Hepatocyte (in vitro differentiated cells): ENCODE measurements at places on chromosomes 13 and 19. TPM values are rescaled to one million over a fixed set of nuclear protein-coding genes. Genes with fewer than 3 reads are reported as not detected.
A peak's percentile ranks its signal among the peaks of the same experiment; 100 is the strongest.

GRCh38 chr19:5125797-5126497, 157.0 kb downstream of the KDM4B start:
- H3K4me1 ChIP-seq, result peaks cover 51% of the 10 kb centered on the region
- no peak overlapping the region for H3K4me3 ChIP-seq
- no peaks in the 10 kb centered on the region for H3K36me3 ChIP-seq

DNA sequence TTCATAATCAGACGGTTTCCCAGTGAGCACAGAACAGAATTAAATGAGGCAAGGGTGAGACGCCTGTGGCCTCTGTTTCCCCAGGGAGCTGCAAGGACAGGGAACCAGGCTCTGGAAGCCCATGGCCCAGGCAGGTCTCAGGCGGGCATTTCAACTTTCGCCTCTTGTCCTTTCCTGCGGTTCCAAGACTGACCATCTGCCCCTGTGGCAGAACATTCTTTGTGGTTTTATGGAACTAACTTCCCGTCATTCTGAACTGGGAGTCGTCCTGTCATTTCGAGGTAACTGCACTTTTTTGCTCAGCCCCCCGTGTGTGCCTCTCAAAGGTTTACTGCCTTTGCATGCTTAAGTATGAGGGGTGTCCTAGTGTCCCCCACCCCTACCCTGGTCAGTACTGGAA, 70.9 kb downstream of the KL start:
- H3K27ac ChIP-seq, result no peak overlapping the region
- no peaks in the 10 kb centered on the region for H3K36me3 ChIP-seq
- peaks cover 9% of the 10 kb centered on the region for H3K4me1 ChIP-seq
- H3K4me3 ChIP-seq, result no peak overlapping the region
- DNase-seq, result no peak

GRCh38 chr13:89980896-89981295, 1366.6 kb upstream of the MIR17HG start:
- no peaks in the 10 kb centered on the region for H3K4me1 ChIP-seq
- no peak for DNase-seq
- H3K36me3 ChIP-seq, result no peaks in the 10 kb centered on the region
- no peaks in the 10 kb centered on the region for H3K27me3 ChIP-seq
- no peak overlapping the region for H3K4me3 ChIP-seq

- H3K27me3 ChIP-seq, result peaks cover 21% of the 10 kb centered on the region
- H3K4me1 ChIP-seq, result peaks cover 16% of the 10 kb centered on the region
- DNase-seq, result no peak
- H3K27ac ChIP-seq, result peak overlapping the region; percentile 12
- no peaks in the 10 kb centered on the region for H3K36me3 ChIP-seq
Measured at GRCh38 chr19:10006335-10006708, 4.0 kb downstream of the COL5A3 start.

DNA sequence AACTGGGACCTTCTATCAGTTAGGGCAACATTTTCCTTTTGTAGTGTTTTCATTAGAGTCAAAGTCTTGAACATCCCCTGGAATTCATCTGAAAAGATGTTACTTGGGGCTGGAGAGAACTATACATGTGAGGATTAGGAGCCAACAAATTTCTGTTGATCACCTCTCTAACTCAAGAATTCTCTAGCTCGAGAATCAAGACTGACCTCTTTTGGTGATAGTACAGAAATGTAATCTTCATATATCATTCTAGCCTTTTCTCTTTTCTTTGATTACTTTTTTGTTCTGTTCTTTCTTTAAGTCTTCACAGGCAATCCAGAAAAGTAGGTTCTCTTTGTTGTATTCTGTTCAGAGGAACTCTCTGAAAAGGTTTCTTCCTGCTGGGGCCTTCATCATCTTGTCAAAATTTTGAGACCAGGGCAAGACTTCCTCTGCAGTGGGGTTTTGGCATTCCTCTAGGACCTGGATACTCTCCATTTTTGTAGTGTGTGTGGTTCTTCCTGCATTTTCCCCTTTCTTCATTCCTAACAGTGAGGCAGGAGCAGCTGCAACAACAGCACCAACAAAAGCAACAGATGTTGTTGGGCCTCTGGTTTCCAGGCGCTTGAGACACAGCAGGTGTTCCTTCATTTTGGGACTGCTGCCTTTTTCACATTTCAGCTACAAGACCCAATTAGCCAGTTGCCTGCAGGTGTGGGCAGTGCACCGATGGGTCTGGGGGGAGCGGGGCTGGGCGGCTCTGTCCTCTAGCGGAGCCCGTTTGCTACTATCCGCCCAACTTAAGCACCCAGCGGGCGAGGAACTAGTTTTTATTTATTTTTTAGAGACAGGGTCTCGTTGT, 26.2 kb downstream of the ELF1 start:
- no peak for DNase-seq
- no peaks in the 10 kb centered on the region for H3K36me3 ChIP-seq
- H3K27ac ChIP-seq, result peak overlapping the region; percentile 87
- no peak overlapping the region for H3K4me3 ChIP-seq

GRCh38 chr13:77422724-77423123, 95.8 kb upstream of the MYCBP2 start:
- no peaks in the 10 kb centered on the region for H3K36me3 ChIP-seq
- no peak overlapping the region for H3K4me3 ChIP-seq
- H3K27me3 ChIP-seq, result no peaks in the 10 kb centered on the region
- no peaks in the 10 kb centered on the region for H3K4me1 ChIP-seq
- no peak for DNase-seq
- no peak overlapping the region for H3K27ac ChIP-seq

DNA sequence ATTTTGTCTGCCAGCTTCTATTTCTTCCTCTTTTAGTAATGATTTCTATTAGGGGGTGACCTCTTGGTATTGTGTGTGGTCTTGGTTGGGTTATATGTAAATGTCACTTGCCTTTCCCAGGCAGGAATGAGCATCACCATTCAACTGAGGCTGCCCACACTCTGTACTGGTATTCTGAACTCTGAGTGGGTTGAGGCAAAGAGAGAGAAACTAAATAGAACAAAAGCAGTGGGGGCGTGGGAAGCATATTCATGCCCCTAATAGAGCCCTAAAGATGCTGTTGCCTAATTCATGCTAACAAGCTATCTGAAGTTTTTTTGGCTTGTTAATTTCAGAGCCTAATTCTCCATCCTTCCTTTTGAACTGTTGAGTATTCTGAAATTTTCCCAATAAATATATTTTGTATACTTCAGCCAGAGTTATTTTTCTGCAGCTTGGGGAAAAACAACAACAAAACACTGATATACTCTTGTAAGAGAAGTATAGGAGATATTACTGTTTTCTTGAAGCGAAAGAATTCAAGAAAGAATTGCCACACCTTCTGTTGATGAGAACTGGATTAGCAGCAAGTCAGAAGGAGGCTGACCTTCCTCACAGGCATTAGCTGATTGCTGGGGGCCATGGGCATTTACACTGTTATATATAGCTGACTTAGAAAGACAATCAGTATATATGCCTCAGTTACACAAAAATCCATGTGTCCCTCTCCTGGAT, 315.8 kb upstream of the KLF12 start:
- no peak for DNase-seq
- H3K4me3 ChIP-seq, result no peak overlapping the region
- H3K36me3 ChIP-seq, result no peaks in the 10 kb centered on the region
- H3K4me1 ChIP-seq, result no peaks in the 10 kb centered on the region
- H3K27me3 ChIP-seq, result no peaks in the 10 kb centered on the region
- H3K27ac ChIP-seq, result no peak overlapping the region

GRCh38 chr19:18839465-18840287, 7.9 kb downstream of the UPF1 start:
- H3K4me3 ChIP-seq, result no peak overlapping the region
- no peak overlapping the region for H3K27ac ChIP-seq
- H3K36me3 ChIP-seq, result no peaks in the 10 kb centered on the region
- DNase-seq, result peak; percentile 44

- no peak overlapping the region for H3K4me3 ChIP-seq
- H3K27ac ChIP-seq, result peak overlapping the region; percentile 70
- H3K4me1 ChIP-seq, result peaks cover 18% of the 10 kb centered on the region
Measured at GRCh38 chr19:5132698-5133651, 164.1 kb downstream of the KDM4B start.

The FCHO1 gene
- 1.9 and 2.3 TPM in 2 replicates for polyA plus RNA-seq

The ZNF333 gene
- polyA plus RNA-seq, result 7.1 TPM in 2 replicates
